ENCODE measurements at places on chromosomes 12 and 14.

GRCh38 chr12:34526946-34527345 is 504.6 kb downstream of the ALG10 start:
- peak; percentile 11 for DNase-seq

- DNase-seq, result no peak
Measured at GRCh38 chr14:101595887-101596721, 34.8 kb downstream of the DIO3 start.

GRCh38 chr14:68479247-68479646 is 313.6 kb downstream of the ZFP36L1 start:
- DNase-seq, result peak; percentile 69

DNA sequence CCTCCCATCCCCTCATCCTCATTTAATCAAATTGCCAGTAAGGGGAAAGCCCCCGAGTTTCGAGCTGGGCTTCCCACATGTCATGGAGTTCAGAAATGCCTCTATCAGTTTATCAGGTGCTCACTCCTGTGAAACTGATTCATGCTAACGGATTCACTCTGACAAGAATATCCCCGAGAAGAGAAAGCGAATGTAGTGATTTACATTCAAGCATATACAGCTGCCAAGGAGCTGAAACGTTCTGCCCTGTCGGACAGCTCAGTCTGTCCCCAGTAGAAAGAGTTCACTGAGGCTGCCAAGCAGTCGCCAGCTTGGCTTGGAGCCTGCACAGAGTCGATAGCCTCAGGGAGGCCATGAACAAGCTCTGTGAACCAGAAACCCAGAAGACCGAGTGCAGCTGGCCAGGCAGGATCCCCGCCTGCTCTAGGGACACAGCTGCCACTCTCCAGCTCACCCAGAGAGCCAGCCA is 88.4 kb downstream of the TMCC3 start:
- no peak for DNase-seq

DNA sequence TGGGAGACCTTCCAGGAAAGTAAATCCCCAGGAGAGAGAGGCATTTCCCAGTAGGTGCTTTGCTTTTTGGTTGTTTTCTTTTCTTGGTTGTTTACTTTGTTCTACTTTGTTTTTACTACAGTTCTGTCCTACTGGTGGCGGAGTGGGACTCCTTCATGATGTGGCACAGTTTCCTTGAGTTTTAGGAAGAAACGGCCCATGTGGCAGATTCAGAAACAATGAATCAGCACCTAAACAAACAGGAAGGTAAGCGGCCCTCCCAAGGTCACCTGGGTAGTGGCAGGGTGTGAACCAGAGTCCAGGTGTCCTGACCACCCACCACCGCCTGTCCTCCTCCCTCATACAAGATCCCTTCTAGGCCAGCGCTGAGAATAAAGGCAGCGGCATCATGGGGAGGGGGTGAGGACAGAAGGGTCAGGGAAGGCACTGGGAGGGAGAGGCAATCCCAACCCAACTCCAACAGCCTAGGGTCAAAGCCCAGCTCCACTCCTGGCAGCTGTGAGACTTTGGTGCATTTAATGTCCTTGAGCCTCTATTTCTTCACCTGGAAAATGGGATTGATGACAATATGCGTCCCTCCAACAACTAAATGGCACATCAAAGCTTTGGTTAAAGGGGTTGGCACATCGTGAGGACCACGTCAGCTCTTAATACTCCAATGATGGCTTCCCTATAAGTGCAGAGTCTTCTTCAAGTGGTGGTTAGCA is 111.5 kb upstream of the BCL2L14 start:
- DNase-seq, result peak; percentile 48

DNA sequence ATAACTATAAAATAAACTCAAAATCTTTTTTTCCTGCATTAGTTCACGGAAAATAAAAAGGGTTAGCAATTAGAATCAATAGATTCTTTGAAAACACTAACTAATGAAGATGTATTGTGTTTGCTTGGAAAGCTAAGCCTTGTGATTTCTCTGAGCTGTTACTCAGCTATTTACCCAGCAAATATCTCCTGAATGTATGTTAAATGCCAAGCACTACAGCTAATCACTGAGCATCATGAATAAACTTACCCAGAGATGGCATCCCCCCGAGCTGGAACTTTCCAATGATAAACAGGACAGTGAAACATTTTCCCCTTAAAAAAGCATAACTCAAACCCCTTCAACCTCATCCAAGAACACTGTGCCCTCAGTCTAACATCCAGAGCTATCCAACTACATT is 71.2 kb downstream of the SLC2A13 start:
- DNase-seq, result no peak

- DNase-seq, result no peak
Measured at GRCh38 chr12:9143929-9144729, 28.4 kb upstream of the A2M start.

- DNase-seq, result no peak
Measured at GRCh38 chr12:48261773-48262172, 58.7 kb upstream of the OR10AD1 start.

GRCh38 chr12:19574601-19575000 is 135.3 kb downstream of the AEBP2 start:
- no peak for DNase-seq

DNA sequence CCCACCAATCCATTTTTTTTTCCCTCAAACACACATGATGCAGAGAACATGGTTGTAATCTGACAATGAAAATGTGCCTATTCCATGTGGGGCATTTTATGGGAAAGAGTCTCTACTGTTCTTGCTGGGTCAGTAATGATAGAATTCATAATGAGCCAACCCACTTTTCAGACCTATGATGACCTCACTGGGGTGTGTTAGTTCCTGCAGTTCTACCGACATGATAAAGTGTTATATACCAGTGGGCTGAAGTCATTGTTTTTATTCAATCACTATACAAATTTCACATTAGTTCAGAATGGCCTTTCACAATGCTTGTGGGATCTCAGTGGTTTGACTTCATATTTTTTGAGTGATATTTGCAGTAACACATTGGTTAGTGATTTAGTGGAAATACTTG is 47.5 kb downstream of the PPFIBP1 start:
- peak; percentile 94 for DNase-seq

DNA sequence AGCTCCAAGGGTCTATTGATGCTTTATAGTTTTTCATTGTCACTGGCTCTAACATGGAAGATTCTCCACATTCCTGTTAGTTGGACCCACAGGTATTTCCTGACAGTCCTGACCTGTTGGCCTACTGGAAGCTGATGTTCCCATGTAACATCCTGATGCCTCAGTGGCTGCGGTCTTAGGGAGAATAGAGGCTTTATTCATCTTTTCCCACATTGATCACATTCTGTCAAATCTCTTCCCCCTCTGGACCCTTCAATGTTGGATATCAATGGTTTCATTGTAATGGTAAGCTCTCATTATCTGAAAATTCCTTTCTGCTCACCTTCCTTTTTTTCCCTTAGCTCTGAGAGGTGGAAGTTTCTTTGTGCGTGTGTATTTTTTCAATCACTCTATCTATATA is 280.9 kb upstream of the TBX3 start:
- DNase-seq, result no peak

- no peak for DNase-seq
Measured at GRCh38 chr14:61125867-61126572, 145.0 kb downstream of the SLC38A6 start.

- DNase-seq, result no peak
Measured at GRCh38 chr12:53626702-53627169, 554 bp upstream of the ATF7 start.

GRCh38 chr12:49870501-49871262 is 27.8 kb upstream of the BCDIN3D start:
- no peak for DNase-seq

GRCh38 chr14:91780452-91780851 is 48.6 kb upstream of the CATSPERB start:
- DNase-seq, result no peak
